CD4-positive, alpha-beta memory T cell (primary cell): ENCODE measurements at places on chromosomes 12 and 14. TPM values are rescaled to one million over a fixed set of nuclear protein-coding genes. Genes with fewer than 3 reads are reported as not detected.

Gene TNS2
- total RNA-seq, result 6.3 TPM

GRCh38 chr12:53067993-53068770 lies 11.0 kb downstream of the SPRYD3 start:
- DNase-seq, result no peak

Gene PROX2
- total RNA-seq, result not detected

Gene A2ML1
- total RNA-seq, result not detected

DNA sequence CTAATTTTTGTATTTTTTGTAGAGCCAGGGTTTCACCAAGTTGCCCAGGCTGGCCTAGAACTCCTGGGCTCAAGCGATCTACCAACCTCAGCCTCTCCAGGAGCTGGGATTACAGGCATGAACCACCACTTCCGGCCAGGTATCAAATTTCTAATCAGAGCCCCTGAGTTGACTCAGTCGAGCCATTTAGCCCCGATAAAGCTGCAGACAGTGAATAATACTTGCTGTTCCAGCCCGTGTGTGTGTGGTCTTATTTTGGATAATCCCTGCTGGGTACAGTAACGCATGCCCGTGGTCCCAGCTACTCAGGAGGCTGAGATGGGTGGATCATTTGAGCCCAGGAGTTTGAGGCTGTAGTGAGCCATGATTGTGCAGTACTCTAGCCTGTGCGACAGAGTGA lies 57.0 kb downstream of the TEAD4 start:
- no peak for DNase-seq

Gene ACOT4
- 1.5 TPM for total RNA-seq

DNA sequence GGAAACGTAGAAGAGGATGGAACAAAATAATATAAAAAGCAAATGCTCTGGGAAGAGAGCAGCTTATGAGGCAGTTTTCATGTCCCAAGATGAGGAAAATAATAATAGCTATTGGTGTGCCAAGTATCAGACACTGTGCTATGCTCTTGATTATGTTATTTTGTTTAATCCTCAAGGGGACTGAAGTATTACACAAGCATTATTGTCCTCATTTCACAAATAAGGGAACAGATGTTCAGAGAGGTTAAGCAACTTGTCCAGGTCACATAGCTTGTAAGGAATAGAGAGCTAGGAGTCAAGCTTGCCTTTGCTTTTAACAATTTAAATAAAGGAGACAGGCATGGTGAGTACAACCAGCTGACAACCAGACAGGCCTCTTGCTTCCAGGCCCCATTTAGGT lies 26.9 kb upstream of the LTBP2 start:
- DNase-seq, result no peak

Gene CCDC175
- not detected for total RNA-seq

DNA sequence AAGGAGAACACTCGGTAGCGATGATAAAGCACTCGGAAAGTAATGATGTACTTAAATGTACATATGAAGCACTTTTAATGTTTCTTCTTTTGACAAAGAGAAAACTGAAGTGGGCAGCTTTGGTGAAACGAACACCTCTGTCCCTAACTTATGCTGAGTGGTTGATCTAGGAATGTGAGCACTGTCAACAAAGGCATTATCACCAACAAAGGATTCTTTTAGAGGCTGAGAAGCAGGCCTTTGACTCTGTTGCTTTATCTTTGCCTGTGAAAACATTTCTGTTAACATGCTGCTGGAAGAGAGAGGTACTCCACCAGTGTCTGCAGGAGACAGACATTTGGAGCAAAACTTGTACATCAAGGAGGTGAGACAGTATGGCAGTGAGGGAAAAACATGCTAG lies 103.2 kb upstream of the VRK1 start:
- DNase-seq, result no peak

- DNase-seq, result no peak
Measured at GRCh38 chr12:32229971-32230612, 123.4 kb downstream of the BICD1 start.

Gene IL25
- not detected for total RNA-seq

Gene CIDEB
- total RNA-seq, result 26.0 TPM

DNA sequence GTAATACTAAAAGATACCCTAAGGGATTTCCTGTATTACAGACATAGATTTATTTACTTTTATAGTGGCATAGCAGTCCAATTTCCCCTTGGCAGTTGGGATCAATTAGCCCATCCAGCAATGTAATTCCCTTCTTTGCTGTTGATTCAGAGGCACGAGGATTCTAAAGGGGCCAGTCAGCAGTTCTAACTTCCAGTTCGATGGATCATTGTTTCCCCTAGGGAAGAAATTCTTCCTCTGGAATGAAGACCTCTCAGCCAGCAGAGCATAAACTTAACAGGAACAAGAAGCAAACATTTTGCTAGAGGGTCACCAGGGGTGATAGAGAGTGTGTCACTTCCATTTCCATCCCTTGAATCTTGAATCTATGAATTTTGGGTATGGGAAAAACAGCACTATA lies 395.7 kb upstream of the NOVA1 start:
- no peak for DNase-seq

GRCh38 chr14:105299654-105300541 lies 903 bp downstream of the BRF1 start:
- DNase-seq, result peak; percentile 37

- DNase-seq, result no peak
Measured at GRCh38 chr14:76782885-76783566, 21.8 kb downstream of the VASH1 start.

Gene FAR2
- 10.1 TPM for total RNA-seq

DNA sequence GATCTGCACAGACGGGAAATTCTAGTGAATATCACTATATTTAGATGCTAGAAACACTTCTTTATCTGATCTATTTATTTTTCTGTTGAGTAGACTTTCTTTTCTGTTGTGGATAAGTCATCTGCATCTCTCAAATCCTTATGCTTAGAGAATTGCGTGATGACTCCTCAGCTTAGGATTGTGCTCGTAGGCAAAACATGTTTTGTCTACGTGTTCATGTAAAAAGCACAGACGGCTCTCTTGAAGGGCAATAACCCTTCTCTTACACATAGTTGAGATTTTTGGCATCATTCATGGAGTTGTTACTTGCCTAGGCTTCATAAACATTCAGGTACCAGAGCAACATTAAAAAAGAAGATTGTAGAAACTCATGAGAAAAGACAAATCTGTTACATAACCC lies 18.6 kb downstream of the PPFIBP1 start:
- no peak for DNase-seq

GRCh38 chr14:101336183-101336582 lies 225.1 kb upstream of the DIO3 start:
- DNase-seq, result no peak

Gene CDKN1B
- 238 TPM for total RNA-seq

Gene CMA1
- not detected for total RNA-seq

DNA sequence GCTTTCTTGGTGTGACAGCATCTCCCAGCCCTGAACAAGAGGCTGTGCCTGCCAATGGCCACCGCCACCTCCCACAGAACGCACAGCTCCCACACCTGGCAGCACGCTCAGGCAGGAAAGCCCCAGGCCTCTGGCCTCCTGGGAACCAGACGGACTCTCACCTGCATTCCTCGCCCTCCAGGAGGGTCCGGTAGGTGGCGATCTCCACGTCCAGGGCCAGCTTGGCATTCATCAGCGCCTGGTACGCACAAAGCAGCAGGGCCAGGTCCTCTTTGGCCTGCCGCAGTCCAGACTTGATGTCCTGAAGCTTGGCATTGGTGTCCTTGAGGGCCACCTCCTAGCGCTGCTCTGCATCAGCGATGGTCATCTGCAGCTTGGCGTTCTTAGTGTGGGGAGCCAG lies 12.1 kb upstream of the KRT77 start:
- DNase-seq, result no peak

- no peak for DNase-seq
Measured at GRCh38 chr12:6934110-6934509, 6.4 kb downstream of the ATN1 start.

Gene PARPBP
- total RNA-seq, result 2.6 TPM

GRCh38 chr12:9123781-9124382 lies 8.2 kb upstream of the A2M start:
- no peak for DNase-seq

DNA sequence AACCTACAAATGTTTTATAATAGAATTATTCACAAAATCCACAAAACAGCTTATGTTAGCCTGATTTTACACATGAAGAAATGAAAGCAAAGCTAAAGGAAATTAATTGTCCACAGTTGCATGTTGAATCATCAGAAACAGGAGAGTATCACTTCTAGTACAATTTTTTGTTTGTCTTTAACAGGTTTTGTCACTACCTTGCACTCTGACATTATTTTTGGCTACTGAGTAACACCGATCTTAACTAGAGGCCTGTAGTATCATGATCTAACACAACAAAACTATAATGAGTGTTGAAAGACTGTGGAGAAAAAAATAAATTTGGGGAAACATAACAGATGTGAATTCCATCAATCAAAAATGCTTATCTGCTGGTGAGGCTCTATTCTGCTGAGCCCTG lies 60.1 kb downstream of the TAOK3 start:
- DNase-seq, result no peak

GRCh38 chr14:102252834-102253801 lies 51.8 kb downstream of the MOK start:
- DNase-seq, result no peak

- no peak for DNase-seq
Measured at GRCh38 chr12:52418576-52419110, 12.5 kb upstream of the KRT82 start.

DNA sequence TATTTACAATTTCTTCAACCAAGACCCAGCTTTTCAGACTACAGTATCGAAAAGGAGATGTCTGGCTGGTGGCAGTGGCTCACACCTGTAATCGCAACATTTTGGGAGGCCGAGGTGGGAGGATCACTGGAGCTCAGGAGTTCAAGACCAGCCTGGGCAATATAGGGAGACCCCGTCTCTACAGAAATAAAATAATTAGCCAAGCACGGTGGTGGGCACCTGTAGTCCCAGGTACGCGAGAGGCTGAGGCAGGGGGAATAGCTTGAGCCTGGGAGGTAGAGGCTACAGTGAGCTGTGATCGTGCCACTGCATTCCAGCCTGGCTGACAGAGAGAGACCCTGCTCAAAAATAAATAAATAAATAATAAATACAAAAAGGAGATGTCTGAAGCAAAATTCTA lies 530.5 kb downstream of the BCL11B start:
- no peak for DNase-seq

Gene GSG1
- total RNA-seq, result not detected

GRCh38 chr14:93780813-93781400 lies 7.4 kb downstream of the PRIMA1 start:
- no peak for DNase-seq

DNA sequence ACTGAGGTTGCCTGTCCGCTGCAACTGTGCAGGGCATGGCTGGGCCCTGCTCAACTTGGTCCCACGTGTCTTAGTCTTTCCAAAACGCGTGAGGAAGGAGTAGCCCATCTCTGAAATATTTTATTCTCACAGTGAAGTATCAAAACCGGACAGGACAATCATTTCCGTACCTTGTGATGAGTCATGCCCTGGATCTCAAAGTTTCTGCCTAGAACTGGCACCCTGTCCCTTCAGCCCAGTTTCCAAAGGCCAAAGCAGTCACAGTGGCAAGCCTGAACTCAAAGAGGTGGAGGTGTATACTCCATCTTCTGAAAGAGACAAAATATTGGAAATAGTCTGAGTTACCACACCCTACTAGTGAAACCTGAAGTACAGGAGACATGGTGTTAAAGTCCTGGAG lies 28.5 kb upstream of the SRGAP1 start:
- no peak for DNase-seq

DNA sequence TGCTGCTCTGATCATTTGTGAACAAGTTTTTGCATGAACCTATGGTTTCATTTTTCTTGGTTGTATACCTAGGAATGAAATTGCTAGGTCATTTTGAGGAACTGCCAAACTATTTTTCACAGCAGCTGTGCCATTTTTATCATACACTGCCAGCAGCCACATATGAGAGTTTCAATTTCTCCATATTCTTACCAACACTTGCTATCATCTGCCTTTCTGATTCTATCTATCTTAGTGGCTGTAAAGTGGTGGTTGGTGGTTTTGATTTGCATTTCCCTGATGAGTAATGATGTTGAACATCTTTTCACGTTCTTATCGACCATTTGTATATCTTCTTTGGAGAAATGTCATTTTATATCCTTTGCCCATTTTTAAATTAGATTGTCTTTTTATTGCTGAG lies 146.1 kb downstream of the C12orf75 start:
- no peak for DNase-seq

Gene NAV3
- not detected for total RNA-seq

DNA sequence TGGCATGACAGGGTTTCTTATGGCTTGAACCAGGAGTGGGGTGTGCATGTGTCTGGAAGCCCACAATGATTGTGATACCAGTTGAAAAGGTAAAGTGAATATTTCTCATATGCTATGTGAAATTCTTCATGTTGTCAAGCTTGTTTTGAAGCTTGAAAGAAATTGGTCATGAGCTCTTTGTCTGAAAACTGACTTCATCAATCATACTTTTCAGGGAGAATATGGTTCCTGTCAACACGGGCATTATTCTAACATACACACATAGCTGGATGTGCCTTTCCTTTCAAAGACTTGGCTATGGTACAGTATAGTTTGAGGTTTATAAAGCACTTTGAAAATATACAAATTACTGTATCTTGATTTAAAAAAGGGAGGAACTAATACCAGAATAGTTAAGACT lies 158.8 kb downstream of the KCNH5 start:
- no peak for DNase-seq

Gene C14orf132
- 18.2 TPM for total RNA-seq

Gene KRT7
- not detected for total RNA-seq

Gene SYNJ2BP
- total RNA-seq, result 17.0 TPM

- no peak for DNase-seq
Measured at GRCh38 chr12:111574797-111575443, 24.2 kb downstream of the ATXN2 start.

DNA sequence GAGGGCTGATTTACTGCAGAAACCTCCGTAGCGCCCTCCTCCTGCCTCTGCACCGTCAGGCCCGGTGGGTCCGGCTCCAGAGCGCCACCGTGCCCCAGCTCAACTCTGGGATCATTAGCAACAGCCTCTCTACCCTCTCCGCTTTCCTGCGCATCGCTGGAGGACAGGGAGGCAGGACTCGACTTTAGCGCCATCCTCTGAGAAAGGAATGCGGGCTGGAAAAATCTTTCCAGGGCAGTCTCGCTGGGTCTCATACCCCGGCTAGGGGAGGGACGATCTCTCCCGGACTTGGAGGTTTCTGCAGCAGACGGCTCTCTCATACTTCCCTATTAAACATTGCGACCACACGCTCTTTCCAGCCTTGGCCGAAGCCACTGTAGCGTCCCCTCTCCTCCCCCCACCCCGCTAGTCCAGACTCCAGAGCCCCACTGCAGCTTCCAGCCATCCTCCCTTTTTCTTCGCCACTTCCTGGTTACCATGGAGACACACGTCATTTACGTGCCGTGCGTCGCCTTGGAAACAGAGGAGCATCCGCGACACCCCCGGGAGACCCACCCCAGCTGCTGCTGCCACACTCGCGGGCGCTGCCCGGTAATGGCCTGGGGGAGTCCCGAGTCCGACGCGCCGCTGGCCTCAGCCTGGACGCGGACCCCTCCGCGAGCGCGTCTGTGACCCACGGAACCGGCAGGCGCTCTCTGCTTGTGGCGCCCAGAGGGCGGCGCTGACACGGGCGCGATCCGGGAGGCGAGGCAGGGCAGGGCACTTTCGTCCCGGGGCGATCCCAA lies at the start of gene CCDC184:
Gene CCDC184 (plus strand): TSS at position 554 of the 785 bp plus-strand sequence. CDS start 479 bp downstream, outside the sequence.
- peak; percentile 86 for DNase-seq
